ENCODE measurements at places on chromosomes 16 and 17.

DNA sequence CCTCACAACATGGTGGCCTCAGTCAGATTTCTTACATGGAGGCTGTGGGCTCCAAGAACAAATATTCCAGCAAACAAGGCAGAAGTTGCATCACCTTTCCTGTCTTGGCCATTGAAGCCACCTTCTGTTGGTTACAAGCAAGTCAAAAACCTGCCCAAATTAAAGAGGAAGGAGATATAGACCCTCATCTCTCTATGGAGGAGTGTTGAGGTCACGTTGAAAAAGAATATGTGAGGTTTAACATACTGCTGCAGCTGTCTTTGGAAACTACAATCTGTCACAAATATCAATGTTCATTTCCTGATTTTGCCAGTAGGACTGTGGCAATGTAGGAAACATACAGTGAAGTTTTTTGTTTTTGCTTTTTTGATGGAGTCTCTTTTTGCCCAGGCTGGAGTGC is 211.4 kb downstream of the COPRS start:
- no peak for DNase-seq

GRCh38 chr16:81096715-81097208 is 567 bp upstream of the GCSH start:
- DNase-seq: no peak

GRCh38 chr17:43372273-43372911 is 26.4 kb upstream of the ARL4D start:
- DNase-seq: peak; percentile 72

DNA sequence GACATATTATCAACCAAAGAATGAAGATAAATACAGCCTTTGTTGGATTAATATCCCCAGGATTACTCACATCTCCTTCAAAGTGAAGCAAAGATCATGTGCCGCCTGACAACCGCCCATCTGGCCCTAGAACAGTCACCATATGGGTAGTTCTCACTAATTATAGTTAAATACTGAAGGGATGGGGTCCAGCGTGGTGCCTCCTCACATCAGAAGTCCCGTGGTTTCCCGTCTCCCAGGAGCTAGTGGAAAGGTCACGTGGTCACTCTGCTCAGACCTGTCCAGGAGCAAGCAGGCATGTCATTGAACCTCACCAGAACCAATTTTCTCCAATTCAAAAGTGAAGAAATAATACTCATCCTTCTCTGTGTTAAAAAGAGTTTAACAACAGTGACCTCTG is 434.5 kb downstream of the SHISA9 start:
- no peak for DNase-seq

- DNase-seq: no peak
Measured at GRCh38 chr16:29912087-29912486, 11.8 kb downstream of the ASPHD1 start.

GRCh38 chr17:13995856-13996271 is 73.4 kb upstream of the COX10 start:
- DNase-seq: no peak
